Cortex of kidney (tissue), 1 donor: ENCODE measurements at places on chromosomes 3 and 15.

DNA sequence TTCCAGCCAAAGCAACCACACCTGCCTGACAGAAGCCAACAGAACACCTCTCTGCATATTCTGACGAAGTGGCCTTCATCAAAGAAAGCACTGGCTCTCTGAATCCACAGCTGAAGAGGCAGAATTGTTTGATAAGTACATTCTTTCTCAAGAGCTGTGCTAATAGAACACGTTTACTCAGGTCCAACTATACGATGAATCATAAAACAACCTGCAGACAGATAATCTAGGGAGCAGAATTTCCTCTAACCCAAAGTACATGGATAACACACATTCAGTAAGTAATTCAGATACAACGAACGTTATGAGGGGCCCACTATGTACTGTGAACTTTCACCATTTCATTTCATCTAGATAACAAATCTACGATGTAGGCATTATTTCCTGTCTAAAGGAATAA lies 25.4 kb downstream of the ALDH1A2 start:
- no peak for DNase-seq

DNA sequence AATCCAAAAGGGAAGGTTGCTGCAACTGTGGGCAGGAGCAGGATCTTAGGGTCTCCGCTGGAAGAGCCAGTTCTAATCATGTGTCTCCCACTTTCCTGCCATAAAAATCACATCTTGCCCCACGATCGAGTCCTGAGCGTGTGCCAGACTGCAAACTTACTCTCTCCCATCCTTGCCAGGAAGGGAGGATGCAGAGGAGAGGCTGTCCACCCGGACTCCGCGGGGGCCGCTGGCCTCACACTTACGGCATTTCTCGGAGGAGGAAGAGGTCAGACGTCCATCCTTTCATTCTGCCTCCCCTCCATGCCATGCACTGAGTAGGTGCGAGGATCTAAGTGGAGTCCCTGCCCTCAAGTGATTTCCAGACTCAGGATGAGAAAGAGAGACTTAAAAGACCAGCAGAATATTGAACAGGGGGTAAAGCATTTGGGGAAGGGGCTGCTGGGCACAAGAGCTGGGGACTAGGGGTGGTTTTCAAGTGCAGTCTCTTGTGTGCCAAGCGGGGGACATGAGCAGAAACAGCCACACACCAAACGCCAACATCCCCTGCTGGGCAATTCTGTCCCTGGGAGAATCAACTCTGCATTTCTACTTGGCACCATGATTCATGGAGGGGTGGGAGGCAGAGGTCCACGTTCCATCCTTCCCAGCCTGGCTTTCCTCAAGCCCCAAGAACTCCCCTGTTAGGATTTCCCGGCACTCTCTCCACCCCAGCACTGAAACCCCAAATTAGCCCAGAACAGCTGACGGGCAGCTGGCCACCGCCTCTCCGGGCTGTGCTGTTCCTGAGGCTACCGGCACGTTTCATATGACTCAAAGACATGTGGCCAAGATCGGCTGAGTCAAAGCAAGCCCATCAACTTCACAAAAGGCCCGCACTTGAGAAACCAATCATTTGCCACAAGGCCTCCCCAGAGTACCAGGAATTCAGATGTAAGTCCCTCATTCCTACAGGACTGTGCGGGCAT lies 11.6 kb downstream of the OXTR start:
- no peak for DNase-seq

DNA sequence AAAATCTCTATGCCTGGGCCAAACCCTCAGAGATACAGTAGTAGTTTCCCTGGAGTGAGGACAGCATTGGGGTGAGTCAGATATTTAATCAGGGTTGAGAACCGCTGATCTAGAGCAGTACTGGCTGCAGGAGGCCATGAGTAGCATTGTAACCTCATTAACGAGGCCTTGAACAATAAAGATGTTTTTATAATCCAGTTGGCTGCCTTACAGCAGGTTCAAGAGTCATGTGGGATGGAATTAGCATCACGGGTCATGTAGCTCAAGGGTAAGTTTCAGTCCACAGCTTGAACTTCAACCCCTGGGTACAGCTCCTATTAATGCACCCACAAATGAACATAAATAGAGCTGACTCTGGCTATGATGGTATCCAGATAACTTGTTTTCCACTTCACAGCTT lies 5.1 kb downstream of the HPS3 start:
- no peak for DNase-seq

- no peak for DNase-seq
Measured at GRCh38 chr3:44995142-44995770, 19.2 kb downstream of the EXOSC7 start.

DNA sequence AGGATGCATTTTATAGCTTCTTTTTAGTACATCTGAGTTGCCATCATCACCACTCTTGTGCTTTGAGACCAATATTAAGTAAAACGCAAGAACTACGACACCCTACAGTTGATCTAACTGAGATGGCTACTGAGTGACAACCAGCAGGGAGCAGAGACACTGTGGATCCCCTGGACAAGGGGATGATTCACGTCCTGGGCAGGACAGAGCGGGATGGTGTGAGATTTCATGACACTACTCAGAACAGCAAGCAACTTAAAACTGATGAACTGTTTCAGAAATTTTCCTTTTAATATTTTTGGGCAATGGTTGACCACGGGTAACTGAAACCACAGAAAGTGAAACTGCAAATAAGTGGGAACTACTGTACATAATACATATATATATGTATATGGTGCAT lies 299.2 kb downstream of the ADAMTS17 start:
- no peak for DNase-seq

GRCh38 chr15:65583701-65584100 lies 27.2 kb downstream of the INTS14 start:
- DNase-seq, result no peak

DNA sequence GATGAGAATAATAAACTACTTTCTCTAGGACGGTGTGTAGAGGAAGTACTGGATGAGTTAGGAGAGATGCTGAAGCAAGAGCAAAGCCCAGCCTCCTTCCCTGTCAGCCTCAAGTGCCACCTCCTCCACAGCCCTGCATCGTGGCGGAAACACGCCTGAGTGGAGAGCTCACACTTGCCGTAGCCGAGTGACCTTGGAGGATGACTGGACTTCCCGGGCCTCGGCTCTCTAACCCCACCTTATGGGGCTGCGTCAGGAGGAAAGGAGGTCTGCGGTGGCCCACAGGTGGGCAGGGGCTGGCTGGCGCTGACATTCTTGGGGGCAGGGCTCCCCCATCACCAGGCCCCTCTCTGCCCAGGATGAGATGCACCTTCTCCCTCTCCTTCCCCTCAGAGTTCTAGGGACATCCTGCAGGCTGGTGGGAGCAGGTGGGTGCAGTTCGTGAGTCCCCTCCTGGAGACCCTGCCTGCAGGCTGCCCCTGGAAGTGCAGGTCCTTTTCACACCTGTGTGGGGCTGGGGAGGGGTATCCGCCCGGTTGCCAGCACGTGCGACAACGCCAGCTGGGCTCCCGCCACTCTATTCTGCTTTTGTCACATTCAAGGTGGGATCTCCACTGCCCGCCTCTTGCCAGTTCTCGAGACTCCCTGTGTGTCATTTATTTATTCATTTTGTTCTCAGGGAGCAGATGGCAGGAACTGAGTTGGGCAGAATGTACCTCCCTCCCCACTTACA lies 175.2 kb downstream of the MEGF11 start:
- peak; percentile 9 for DNase-seq

DNA sequence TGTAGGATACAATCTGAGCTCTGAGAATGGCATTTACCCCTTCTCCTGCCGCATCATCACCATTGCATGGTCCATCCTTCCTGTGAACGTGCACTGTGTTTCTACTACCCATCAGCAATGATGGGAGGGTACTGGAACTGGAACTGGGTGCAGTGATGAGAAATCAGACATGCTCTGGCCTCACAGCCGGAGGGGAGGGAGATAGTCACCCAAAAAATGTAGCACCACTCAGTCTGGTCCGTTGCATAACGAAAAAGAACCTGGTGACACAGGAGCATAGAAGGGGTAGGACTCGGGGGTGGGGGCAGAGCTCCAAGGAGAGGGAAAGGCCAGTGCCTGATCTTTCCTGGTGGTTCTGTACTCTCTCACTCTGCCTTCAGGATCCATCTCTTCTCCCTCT lies 205.0 kb downstream of the RPLP1 start:
- no peak for DNase-seq

GRCh38 chr3:185744997-185745843 lies 79.6 kb downstream of the IGF2BP2 start:
- DNase-seq, result no peak

DNA sequence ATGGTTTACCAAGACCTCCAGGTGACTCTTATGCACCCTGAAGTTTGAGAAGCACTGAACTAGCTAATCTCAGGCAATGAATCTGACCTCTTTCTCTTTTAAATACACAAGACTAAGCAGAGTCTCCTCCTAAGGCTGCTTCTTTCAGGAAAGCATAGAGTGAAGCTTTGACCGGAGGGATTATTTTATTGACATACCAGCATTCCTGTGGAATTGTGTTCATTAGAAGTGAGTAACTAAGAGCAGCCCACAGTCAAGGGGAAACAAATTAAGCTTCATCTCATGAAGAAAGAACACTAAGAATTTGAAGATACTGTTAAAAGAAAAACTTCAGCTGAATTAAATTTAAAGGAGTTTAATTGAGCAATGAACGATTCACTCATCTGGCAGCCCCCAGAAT lies 963.5 kb downstream of the NTRK3 start:
- no peak for DNase-seq

DNA sequence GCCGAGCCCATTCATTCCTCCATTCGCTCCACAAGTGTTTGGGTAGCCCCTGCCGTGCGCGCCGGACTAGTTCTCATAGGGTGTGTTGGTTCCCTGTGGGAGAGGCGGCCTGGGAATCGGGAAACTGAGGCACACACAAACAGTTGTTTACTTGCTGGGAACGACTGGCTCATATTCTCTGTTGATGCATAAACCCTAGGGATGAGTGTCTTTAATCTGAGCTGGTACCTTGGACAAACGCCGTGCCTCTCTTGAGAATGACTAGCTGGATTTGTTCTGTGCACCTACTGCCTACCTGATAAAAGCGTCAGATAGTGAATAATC lies 737 bp downstream of the DNAJA4 start:
- no peak for DNase-seq

GRCh38 chr3:109353057-109353456 lies 15.7 kb upstream of the DPPA4 start:
- no peak for DNase-seq

DNA sequence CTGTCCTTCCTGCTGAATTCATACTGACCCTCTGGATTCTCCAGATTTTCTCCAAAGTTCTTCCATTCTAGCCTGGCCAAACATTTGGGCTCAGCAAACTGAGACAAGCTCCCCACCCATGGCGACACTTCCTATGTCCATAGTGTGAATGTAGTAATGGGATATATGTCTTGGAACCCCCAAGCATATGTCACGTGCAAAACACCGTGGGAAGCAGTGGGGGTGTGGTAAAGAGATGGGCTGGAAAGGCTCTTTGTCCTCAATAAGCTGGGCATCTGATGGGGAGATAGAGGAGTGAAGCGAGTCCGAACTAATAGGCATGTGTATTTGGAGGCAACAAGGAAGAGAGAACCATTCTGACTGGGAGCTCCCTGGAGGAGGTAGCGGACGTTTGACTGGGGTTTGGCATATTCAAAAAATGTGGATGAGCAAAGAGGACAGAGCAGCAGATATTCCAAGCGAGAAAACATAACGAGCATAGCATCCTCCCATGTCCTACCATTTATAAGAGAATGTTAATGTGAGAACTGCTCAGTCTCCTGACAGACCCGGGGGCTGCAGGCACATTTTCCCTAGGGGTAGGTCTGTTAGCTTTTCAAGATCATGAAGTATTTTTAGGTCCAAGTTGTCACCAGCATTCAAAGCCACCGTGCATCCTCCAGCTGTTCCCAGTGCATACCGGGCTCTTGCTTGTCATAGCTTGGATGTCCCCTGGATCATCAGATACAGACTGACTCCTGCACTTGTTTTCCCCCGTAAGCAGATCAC lies 25.6 kb downstream of the TPM1 start:
- DNase-seq, result no peak

DNA sequence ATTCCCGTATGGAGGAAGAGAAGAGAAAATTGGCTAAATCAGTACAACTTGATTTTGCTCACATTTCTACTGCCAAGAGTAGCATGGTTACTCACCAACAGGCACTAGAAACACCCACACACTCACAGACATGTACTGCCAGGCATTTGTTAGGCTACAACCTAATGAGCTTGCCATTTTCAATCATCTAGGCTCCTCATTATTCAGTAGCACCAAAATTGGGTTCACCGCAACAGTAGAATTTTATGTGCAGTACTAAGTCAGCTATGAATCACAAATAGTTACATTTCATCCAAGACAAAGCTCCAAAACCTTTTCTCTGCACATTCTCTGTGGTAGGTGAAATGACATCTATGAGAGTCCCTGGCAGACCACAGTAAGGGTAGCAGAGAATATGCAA lies 15.0 kb upstream of the THUMPD3 start:
- DNase-seq, result no peak

GRCh38 chr3:175065497-175065896 lies 206.4 kb downstream of the NAALADL2 start:
- no peak for DNase-seq

DNA sequence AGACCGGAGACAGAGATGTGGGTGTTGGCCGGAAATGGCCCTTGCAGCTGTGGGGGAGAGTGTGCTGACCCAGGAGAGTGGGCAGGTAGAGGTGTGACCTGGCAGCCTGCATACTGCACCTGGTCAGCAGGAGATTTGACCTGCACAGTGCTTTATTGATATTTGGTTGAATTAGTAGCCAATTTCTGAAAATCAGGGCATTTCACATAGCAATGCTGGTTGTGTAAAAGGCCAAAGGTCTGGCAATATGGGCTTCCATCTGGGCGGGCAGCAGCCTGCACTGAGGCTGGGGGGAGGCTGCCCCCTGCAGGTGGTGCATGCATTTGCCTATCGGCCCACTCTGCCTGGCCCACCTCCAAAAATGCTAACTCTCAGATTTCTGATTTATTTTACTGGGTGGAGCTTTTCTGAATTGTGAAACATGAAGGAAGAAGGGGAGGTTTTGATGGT lies 9.4 kb upstream of the MGLL start:
- DNase-seq, result no peak

DNA sequence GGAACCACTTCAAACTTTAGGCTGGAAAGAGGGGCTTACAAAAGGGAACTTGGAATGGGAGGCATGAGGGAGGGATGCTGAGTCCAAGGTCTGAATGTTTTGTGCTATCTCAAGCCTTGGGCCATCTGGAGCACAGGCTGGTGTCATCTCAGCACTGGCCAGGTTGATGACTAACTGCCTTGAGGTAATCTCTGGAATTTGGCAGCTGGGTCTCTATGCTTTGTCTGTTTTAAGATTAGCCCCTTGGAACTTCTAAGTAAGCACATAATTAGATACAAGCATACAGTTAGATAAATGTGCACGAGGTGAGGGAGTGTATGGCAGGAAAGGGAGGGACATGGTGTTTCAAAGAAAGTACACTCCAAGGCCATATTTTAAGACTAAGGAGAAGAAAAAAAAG lies 252.4 kb upstream of the CCDC54 start:
- no peak for DNase-seq

DNA sequence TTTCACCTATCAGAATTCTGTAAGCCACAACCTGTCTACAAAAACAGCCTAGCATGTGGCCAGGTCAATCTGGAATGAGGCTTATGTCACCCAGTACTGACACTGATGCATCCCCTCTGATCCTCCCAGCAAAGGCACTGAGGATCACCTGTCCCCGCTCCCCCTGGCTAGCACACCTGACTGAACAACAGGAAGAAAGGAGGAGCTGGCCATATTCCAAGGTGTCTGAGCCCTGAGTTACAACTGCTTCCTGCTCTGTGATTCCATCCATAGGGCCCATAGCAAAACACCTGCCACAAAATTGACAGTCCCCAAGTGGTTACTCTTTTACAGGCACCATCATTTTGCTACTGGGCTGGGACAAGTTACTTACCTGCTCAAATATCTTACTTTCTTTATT lies 555.5 kb upstream of the CFAP20DC start:
- DNase-seq, result no peak

GRCh38 chr3:12644331-12644937 lies 19.5 kb downstream of the RAF1 start:
- DNase-seq, result no peak
